Chondrocyte (in vitro differentiated cells): ENCODE measurements at places on chromosomes 5 and 9.

- no peak for DNase-seq
These were observed 54.8 kb downstream of the COL27A1 start for GRCh38 chr9:114210136-114210535.

- no peak for DNase-seq
These were observed 23.4 kb downstream of the C9orf50 start for GRCh38 chr9:129597355-129598088.

GRCh38 chr5:126377424-126377823 lies 45.8 kb upstream of the GRAMD2B start:
- no peak for DNase-seq

DNA sequence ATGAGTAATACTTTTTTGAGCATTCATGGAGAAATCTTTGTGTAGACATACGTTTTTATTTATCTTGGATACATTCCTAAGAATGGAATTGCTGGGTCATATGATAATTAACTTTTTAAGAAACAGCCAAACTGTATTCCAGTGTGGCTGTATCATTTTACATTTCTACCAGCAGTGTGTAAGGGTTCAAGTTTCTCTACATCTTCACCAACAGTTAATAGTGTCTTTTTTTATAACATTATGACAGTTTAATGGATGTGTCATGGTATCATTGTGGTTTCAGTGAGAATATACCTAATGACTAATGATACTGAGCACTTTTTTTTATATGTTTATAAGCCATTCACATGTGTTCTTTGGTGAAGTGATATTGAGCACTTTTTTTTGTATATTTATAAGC lies 52.4 kb downstream of the NIPBL start:
- no peak for DNase-seq

DNA sequence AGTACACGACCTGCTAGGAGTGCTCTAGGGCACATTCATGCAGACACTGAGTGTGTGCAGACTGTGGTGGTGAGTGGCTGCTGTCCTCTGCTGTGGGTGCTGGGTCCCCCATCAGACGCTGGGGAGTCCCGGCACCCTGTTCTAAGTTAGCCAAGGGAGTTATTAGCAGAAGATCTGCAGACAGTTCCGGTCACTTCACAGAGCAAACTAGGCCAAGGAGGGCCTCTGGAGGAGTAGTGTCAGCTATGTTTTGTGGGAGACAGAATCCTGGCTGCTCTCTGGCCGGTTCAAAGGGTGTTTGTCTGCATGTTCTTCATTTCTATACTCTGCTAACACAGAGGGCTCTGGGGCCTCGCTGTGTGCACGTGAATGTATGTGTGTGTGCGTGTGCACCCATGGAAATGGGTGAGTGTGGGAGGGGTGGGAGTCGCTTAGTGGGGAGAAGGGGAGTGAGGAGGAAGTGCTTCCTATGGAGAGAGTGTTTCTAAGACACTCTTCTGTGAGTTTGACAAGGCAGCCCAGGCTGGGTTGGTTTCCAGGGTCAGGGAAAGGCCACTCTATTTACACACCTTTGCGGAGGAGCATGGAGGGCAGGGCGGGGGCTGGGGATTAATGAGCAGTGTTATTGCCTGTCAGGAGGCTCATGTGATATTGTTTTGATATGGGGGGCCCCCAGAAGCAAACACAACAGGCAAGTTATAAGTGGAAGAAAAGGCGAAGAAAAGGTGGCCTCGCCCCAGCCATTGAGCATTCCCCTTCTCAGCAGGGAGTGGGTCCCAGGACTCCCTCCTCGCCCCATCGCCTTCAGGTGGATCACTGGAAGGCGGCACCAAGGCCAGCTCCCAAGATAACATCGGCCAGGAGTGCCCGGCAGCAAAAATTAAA lies 68.9 kb downstream of the MACROH2A1 start:
- no peak for DNase-seq

- no peak for DNase-seq
These were observed 32.4 kb downstream of the ABCA1 start for GRCh38 chr9:104895572-104895971.

GRCh38 chr5:81208904-81209303 lies 24.2 kb upstream of the CKMT2 start:
- DNase-seq = no peak

DNA sequence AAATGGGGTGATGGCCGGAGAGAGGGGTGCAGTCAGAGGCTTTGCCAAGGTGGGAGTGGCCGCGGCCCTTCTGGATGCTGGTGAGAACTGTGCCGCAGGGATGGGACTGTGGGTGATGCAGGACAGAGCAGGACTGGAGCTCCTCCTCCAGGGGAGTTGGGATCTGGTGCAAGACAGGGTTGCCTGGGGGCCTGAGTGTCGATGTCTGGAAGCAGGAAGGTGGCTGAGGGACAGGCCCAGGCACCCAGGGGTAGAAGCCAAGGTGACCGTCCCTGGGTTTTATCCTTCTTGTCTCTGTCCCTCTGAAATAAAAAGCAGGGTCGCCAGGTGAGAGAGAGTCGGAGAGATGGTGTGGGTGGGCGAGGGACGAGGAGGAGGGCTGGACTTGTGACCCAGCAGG lies 89.1 kb upstream of the IER5L start:
- no peak for DNase-seq

GRCh38 chr9:132873403-132873802 lies 4.7 kb downstream of the AK8 start:
- no peak for DNase-seq

DNA sequence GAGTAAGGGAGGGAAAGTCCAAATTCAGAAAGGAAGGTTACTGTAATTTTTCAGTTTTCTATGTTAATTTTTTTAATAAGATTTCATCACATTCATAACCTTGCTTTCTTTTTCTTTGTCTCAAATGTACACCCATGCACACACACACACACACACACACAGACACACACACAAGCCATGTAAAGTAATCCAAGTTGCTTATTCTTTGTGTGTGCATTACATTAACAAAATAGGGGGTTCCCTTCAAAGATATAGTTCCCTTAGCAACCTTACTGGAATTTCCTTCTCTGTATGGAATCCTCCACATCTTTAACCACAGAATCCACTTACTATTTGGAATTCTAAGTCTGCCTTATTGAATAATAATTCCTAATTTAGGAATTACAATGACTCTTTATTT lies 32.7 kb downstream of the ZNF366 start:
- DNase-seq = no peak

- DNase-seq = no peak
These were observed 608.2 kb upstream of the DAB2 start for GRCh38 chr5:40033009-40033408.

DNA sequence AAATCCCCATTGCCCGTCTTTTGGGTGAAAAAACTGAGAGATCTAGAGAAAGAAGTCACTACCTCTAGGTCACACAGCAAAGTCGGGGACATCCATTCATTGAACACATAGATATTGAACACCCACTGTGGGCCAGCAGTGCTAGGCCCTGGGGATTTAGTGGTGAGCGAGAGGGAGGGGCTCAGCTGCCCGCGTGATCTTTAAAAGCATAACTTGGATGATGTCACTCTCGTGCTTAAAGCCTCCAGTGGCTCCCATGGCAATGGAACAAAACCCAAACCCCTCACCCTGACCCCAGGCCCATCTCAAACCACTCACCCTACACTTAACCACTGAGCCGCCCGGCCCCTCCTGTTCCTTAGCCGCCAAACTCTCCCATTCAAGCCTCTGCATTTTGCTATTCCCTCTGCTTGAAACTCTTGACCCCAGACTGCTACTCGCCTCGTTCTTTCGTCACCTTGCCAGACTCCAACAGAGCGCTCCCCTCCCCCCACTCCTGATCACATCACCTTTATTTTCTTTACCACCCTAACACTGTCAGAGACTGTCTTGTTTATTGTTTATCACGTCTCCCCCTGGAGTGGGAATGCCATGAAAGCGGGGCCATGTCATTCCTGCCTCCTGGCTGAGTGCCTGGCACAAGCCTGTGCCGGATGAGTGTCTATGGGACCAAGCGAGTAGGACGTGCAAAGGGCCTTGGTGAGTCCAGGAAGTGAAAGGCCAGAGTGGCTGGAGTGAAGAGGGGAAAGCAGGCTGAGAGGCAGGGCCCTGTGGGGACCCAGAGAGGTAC lies 710 bp upstream of the PIP5KL1 start:
- no peak for DNase-seq

- no peak for DNase-seq
These were observed 705.4 kb upstream of the RIOK2 start for GRCh38 chr5:97888439-97888838.

- DNase-seq = no peak
These were observed 820.1 kb downstream of the CDH12 start for GRCh38 chr5:22033066-22033465.

DNA sequence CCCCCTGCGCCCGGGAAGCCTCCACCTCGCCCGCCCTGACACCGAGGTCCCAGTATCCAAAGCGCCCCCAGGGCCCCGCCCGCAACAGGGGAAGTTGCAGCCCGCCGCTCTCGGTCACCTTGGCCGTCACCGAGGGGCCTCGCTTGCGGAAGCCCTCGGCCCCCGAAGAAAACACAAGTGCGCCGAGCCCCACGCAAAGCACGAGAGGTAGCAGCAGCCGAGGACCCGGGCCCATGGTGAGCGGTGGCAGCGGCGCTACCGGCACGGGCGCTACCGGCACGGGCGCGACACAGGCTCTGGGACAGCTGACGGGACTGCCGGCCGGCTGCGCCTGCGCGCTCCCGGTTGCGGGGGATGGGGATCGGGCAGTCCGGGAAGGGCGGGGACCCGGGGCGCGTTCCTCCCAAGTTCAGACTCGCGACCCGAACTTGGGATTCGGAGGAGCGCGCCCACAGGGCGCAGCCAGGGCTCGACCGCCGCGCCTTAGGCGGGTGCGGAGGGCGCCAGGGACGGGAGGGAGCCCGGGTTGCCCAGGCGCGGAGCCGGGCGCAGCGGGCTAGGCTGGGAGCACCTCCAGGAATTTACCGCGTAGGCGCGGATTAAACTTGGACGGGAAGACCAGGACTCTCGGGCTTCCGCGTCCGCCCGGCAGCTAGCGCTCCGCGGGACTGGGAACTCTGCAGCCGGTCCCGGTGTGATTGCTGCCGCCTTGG lies at the start of gene PPIC:
Gene PPIC, minus strand, starts transcription at position 335 of the 713 bp plus-strand sequence. Its CDS starts 100 bp downstream, at position 235.
- DNase-seq = peak; percentile 92

- no peak for DNase-seq
These were observed 38.6 kb downstream of the HMCN2 start for GRCh38 chr9:130304116-130304515.

GRCh38 chr5:151253605-151253950 lies 593 bp downstream of the GM2A start:
- no peak for DNase-seq

DNA sequence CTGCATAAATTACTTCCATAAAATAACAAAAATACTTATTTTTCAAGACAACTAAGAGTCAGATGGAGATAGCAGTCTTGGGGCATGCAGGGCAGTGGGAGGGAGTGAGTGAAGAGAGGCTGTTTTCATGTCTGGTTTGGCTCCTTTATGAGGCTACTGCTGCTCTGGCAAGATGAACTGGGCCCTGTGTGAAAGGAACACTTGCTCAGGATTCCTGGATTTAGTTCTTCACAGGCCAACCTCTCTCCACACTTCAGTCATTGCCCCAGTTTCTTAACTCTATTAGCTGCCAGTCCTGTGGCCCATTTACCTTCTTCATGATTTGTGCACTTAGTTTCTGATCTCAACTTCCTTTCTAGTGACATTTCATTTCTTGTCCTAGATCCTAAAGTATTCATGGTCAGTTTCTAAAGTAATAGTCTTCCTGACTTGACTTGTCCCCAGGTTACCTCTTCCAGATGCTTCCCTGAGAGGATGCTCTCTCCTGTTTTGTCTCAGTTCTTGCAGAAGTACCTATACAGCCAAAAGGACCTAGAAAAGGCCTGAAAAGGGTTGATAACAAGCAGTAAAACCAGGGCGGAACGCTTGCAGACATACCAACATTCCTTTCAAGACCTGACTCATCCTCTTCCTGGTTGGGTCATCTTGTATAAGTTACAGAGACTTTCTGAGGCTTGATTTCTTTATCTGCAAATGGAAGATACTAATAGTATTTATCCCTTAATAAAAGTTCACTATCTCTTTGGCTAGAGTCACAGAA lies 77.0 kb upstream of the ZFAND5 start:
- no peak for DNase-seq

DNA sequence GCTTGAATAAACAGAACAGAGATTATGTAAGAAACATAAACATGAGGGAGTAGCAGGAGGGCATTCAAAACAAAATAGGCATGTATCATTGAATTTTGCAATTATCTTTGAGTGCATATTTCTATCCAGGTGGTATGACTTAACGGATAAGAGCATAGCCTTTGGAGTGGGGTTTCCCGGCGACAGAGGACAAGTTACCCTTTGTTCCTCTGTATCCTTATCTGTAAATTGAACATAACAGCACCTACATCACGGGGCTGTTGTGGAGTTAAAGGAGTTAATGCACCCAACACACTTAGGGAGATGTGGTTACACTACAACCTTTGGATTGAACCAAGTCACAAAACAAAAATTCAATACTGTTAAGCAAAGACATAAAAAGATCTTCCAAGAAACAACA lies 314.6 kb upstream of the KIF2A start:
- no peak for DNase-seq

DNA sequence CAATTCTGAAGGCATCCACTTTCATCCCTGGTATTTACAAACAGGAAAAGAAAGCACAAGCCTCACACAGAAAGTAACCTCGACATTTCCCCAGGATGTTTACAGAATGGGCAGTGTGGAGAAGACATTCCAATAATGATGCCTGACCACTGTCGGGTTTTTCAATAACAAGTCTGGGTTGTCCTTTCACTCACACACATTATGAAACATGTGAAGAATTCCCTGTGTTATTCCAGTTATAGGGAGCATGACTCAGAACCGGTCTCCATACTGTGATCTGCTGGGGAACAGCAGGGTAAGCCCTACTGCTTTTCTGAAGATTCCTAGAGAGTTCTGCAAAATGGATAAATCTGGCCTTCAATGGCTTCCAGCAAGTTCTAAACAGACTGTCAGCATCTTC lies 155.3 kb downstream of the ADAMTS12 start:
- no peak for DNase-seq

DNA sequence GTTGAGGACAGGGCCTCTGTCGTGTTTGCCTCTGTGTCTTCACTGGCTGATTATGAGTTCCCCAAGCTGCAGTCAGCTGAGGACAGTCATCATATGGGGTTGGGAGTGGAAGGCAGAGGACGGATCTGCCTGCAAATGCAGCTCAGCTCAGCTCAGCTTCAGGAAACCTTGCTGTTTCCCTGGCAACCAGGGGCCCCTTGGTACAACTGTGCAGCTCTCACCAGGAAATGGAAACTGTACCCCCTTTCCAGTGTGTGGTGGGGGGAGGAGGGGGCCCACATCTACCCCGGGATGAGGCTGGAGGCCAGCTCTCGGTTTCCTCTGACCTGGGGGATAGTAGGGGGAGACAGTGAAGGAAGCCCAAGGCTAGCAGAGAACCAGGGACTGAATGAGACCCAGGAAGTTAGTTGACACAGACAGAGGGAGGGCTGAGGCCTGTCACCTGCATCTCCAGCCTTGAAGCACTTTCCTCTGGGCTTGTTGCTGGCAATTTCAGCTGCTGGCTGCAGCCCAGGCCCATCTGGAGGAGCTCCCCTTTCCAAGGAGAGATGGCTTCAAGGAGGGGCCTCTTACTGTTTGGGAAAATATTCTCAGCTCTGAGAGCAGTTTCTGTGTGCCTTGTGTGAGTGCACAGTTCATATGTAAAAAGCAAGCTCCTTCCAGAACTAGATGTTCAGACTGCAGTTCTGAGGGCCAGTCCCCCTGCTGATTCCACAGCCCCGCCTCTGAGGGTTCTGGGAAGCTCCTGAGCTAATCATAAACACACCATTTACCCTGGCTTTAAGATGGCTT lies 6.9 kb downstream of the ANXA6 start:
- DNase-seq = no peak
